ENCODE measurements at places on chromosomes 4 and X.

DNA sequence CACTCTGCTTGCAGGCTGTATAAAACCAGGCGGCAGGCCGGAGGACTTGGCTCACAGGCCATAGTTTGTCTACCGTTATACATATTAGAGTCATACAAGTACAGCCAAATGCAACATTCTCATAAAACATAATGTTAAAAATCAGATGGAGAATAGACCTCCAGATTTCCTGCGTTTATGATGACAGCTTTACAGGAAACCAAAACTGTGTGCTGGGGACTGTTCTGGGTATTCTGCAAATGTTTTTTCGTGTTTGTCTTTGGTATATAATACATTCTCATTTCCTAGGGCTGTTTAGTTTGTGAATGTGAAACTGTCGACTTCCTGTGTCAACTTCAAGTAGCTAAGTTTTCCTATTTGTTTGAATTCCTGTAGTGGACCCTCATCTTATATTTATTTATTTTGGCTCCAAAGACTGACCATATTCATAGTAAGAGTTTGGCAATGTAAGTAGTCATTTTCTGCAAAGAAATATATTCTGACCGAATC, 79.5 kb upstream of the FAM9C start:
- DNase-seq, result no peak

GRCh38 chrX:153327561-153327960, 6.0 kb upstream of the PNMA6F start:
- peak; percentile 63 for DNase-seq

GRCh38 chr4:124435274-124435950, 277.1 kb downstream of the ANKRD50 start:
- DNase-seq, result no peak

GRCh38 chrX:108558217-108558616, 118.6 kb downstream of the COL4A5 start:
- no peak for DNase-seq

Measured in lower leg skin (tissue), 4 donors.